ENCODE measurements at places on chromosomes 7 and 10. TPM values are rescaled to one million over a fixed set of nuclear protein-coding genes. Genes with fewer than 3 reads are reported as not detected.

- no peak overlapping the region for H3K4me3 ChIP-seq
- no peaks in the 10 kb centered on the region for H3K27me3 ChIP-seq
- no peaks in the 10 kb centered on the region for H3K36me3 ChIP-seq
- H3K27ac ChIP-seq, result no peak overlapping the region
- DNase-seq, result no peak
Observed at GRCh38 chr10:21599582-21599981, 65.5 kb downstream of the MLLT10 start.

DNA sequence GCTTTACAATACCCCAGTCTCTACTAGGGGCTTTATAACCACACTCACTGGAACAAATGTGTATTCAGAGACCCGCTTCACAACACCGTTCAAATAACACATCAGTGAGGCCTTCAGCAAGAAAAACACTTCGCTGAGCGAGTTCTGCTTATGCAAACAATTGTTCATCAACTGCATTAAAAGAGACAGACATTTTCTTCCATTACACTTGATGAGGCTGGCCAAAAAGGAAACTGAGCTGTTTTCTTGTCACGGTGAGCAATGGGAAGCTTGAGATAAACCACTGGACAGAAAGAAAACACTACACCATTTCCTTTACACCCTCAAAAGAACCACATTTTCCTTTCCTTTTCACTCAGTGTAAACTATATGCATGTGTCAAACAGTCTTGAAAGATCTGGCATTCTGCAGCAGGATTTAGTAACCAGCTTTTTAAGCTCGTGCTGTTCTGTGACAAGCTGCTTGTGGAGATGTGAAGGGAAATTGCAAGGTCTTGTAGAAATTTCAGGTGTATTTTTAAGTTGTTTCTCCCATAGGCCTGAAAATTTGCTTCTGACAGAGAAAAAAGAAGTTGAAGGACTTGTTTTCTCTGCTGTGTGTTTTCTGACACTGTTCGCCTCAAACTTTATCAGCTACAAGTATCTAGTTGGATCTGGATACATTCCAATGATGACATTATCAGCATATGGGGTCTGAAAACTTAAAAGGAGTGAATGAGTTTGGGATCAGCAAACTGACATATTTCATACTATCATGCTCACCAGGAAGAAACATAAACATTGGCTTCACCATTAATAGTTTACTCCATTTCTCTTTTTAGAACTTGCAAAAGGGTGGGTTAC, 693.1 kb downstream of the PARD3 start:
- no peak overlapping the region for H3K27ac ChIP-seq
- no peaks in the 10 kb centered on the region for H3K4me1 ChIP-seq
- no peaks in the 10 kb centered on the region for H3K27me3 ChIP-seq
- no peak overlapping the region for H3K4me3 ChIP-seq

GRCh38 chr10:75226095-75226494, 9.7 kb downstream of the COMTD1 start:
- H3K27ac ChIP-seq, result no peak overlapping the region
- H3K4me1 ChIP-seq, result peaks cover 3% of the 10 kb centered on the region
- no peak overlapping the region for H3K4me3 ChIP-seq
- no peaks in the 10 kb centered on the region for H3K27me3 ChIP-seq
- DNase-seq, result no peak

GRCh38 chr10:81873932-81874816, 820 bp upstream of the NRG3 start:
- H3K4me1 ChIP-seq, result no peaks in the 10 kb centered on the region
- no peaks in the 10 kb centered on the region for H3K36me3 ChIP-seq
- no peak overlapping the region for H3K27ac ChIP-seq
- H3K4me3 ChIP-seq, result no peak overlapping the region

DNA sequence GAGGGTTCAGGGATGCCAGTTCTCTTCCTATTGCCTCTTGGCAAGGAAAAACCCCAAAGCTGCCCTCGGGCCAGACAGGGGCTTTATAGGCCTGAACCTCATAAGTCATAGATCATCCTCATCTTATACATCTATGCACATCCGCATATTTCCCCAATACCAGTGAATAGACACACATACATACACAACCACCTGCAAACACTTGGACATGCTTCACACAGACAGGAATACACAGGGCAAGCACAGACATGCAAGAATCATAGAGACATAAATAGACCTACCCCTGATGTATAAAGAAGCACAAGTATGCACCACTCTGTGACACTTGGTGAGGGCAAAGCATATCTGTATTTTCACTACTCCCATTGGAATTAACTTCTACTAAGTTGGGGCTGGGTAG, 30.7 kb downstream of the MBL2 start:
- no peak overlapping the region for H3K4me3 ChIP-seq
- no peaks in the 10 kb centered on the region for H3K27me3 ChIP-seq
- no peaks in the 10 kb centered on the region for H3K36me3 ChIP-seq
- H3K27ac ChIP-seq, result no peak overlapping the region

DNA sequence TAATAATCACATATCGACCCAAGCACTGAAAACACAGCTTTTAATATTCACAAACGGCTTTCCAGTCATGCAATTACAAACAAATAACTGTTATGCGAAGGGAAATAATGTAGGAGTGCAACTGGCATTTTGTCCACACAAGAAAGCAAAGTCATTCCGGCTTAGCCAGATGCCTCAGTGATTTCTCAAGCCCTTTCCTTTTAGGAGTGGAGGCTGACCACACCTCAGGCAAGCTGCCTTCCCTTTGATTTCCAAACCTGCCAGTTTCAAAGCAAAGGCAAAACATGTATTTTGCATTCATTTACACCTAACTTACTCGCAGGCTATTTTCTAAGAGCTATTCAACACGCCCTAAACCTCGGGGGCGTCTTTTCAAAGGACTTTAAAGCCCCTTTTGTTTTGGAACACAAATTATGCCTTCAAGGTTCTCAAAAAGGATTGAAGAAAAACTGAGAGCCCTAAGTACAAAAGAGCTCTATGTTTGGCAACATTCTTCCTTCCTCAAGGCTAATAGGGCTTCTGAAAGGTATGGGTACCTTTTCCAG, 109.6 kb downstream of the CPXM2 start:
- H3K4me1 ChIP-seq, result no peaks in the 10 kb centered on the region
- H3K4me3 ChIP-seq, result no peak overlapping the region
- DNase-seq, result no peak
- peaks cover 1% of the 10 kb centered on the region for H3K27me3 ChIP-seq
- no peaks in the 10 kb centered on the region for H3K36me3 ChIP-seq

GRCh38 chr10:96225119-96225518, 46.2 kb downstream of the BLNK start:
- H3K4me1 ChIP-seq, result peaks cover 5% of the 10 kb centered on the region
- peaks cover 42% of the 10 kb centered on the region for H3K36me3 ChIP-seq
- no peak overlapping the region for H3K4me3 ChIP-seq
- H3K27ac ChIP-seq, result no peak overlapping the region

DNA sequence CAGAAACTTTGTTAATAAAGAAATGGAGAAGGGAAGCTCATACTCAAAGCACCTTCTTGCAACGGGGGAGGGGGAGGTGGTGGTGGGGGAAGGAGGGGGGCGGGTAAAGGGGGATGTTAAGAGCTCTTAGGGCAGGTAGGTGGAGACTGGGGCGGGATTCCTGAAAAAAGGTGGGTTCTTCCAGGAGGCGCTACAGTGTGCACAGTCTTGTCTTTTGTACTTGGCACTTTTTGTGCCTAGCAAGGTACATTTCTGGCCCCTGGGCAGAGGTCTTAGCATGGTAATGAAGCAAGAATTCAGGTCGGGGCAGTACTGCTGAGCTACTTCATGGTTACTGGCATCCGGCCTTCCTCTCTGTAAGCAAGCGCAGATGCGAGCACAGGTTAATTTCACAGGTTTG, 15.2 kb upstream of the LAMB4 start:
- H3K4me3 ChIP-seq, result no peak overlapping the region
- DNase-seq, result no peak
- no peaks in the 10 kb centered on the region for H3K36me3 ChIP-seq
- no peaks in the 10 kb centered on the region for H3K4me1 ChIP-seq
- H3K27ac ChIP-seq, result no peak overlapping the region
- H3K27me3 ChIP-seq, result peaks cover 3% of the 10 kb centered on the region

GRCh38 chr7:121531175-121532070, 135.3 kb upstream of the FAM3C start:
- no peak for DNase-seq
- H3K27ac ChIP-seq, result peak overlapping the region; percentile 72
- peaks cover 17% of the 10 kb centered on the region for H3K4me1 ChIP-seq
- H3K36me3 ChIP-seq, result no peaks in the 10 kb centered on the region
- H3K27me3 ChIP-seq, result no peaks in the 10 kb centered on the region

DNA sequence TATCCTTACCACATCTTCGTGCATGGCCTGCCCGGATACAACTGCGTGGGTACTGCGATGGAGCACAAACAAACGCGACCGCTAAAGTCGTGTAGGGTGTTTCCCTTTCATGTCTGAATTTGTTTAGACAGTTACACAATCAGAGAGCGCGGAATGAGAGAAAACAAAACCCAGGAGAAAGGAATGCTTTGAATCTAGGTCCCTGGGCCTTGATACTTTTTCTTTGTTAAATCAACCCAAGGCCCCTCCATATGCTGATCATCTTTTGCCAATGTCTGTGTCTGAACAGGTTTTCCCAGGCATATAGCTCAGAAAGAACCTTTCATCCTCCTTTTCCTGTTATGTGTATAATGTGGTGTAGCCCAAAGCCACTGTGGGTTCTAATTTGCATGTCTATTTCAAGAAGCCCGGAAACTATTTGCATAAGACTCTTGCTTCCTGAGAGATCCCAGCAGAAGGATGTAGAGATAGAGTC, 145.8 kb downstream of the FRMD4A start:
- H3K36me3 ChIP-seq, result no peaks in the 10 kb centered on the region
- H3K4me1 ChIP-seq, result peaks cover 10% of the 10 kb centered on the region
- peak; percentile 72 for DNase-seq
- no peaks in the 10 kb centered on the region for H3K27me3 ChIP-seq
- H3K27ac ChIP-seq, result peak overlapping the region; percentile 75
- peak overlapping the region; percentile 63 for H3K4me3 ChIP-seq

Gene ERV3-1
- total RNA-seq, result 14.6 TPM

Gene CLCN1
- total RNA-seq, result not detected

Gene ADRB1
- 4.5 TPM for total RNA-seq
